ENCODE measurements at places on chromosomes 2 and 18. TPM values are rescaled to one million over a fixed set of nuclear protein-coding genes. Genes with fewer than 3 reads are reported as not detected.

Gene CKAP2L
- total RNA-seq, result 16.8 TPM

Gene IFIH1
- 4.0 TPM for total RNA-seq

Gene CD8B2
- total RNA-seq, result not detected

Gene GALNT5
- 1.8 TPM for total RNA-seq

Gene OR6B2
- total RNA-seq, result not detected

Gene TTC32
- 7.8 TPM for total RNA-seq

Gene MEP1B
- total RNA-seq, result not detected

Gene HOXD8
- total RNA-seq, result 10.0 TPM

Gene NEU2
- not detected for total RNA-seq

Gene ALPG
- total RNA-seq, result not detected

Gene WBP1
- 22.0 TPM for total RNA-seq

All from subcutaneous preadipocyte (primary cell).